Breast epithelium (tissue), 4 donors: ENCODE measurements at places on chromosomes 12 and 14.

DNA sequence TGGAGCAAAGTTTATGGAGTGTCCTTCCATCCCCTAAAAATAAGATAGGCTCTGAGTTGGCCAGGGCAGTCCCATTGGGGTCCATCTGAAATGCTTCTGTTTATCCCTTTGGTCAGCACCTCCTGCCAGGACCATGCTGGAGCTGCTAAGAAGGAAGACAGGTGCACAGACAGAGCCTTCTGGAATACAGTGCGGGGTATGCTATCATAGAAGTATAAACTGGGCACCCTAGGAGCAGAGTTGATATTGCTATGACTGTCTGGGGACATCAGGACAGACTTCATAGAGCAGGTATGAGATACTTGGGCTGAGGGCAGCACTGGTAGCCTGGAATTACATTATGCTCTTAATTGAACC, 170.4 kb upstream of the HIF1A start:
- no peaks in the 10 kb centered on the region for H3K27me3 ChIP-seq
- peak overlapping the region; percentile 92 for H3K27ac ChIP-seq
- no peaks in the 10 kb centered on the region for H3K36me3 ChIP-seq
- no peak for DNase-seq
- H3K4me3 ChIP-seq = no peak overlapping the region

DNA sequence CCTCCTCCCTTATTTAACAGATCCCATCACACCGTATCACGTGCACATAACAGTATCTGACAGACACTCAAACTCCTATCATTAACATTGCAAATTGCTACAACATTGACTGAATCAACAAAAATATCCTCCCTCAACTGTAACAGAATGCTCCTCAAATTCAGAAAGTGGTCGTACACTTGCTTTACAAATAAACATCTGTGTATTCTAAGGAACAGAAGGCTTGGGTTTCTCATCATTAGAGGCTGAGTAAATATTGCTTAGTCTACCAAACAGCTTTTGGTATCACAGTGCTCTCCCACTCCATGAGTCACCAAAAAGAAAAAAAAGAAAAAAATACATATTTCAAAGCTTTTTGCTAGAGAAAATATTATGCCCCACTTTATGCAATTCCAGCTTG, 23.9 kb downstream of the FERMT2 start:
- no peaks in the 10 kb centered on the region for H3K27me3 ChIP-seq
- no peak overlapping the region for H3K4me3 ChIP-seq
- H3K36me3 ChIP-seq = no peaks in the 10 kb centered on the region
- no peak overlapping the region for H3K27ac ChIP-seq
- no peak for DNase-seq

DNA sequence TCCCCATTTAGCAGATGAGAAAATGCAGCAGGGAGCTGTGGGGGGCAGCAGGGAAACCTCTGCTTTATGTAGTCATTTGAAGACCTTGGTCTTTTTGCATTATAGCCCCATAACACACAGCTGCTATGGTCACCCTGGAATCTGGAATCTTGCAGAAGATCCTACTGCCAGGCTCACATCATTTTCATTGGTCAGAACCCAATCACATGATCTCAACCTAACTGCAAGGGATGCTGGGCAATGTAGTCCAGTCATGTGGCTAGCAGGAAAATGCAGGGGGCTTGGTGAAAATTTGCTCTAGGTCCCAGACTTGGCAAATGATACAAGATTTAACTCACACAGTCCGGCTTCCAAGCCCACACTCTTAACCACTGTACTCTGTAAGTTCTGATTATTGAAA, 1028.7 kb downstream of the AACS start:
- no peaks in the 10 kb centered on the region for H3K4me1 ChIP-seq
- no peaks in the 10 kb centered on the region for H3K27me3 ChIP-seq

DNA sequence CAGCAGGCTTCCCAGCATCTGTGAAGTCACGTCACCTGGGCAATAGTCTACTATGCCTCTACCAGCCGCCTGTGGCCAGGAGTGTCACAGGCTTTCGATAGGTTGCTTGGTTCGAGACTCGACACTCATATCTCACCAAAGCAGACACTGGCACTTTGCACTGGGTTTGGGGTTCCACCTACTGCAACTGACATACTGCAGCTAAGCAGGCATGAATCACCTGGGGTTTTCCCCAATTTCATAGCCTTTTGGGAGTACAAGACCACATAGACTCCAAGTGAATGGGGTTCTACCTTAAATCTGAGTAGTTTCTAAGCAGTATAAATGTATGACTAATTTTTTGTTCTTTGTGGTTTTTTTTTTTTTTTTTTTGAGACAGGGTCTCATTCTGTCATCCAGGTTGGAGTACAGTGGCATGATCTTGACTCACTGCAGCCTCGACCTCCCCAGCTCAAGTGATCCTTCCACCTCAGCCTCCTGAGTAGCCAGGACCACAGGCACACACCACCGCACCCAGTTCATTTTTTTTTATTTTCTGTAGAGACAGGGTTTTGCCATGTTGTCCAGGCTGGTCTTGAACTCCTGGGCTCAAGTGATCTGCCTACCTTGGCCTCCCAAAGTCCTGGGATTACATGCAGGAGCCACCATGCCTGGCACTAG, 32.1 kb downstream of the DMAC2L start:
- H3K4me1 ChIP-seq = no peaks in the 10 kb centered on the region
- no peak overlapping the region for H3K4me3 ChIP-seq
- peak overlapping the region; percentile 17 for H3K27ac ChIP-seq

DNA sequence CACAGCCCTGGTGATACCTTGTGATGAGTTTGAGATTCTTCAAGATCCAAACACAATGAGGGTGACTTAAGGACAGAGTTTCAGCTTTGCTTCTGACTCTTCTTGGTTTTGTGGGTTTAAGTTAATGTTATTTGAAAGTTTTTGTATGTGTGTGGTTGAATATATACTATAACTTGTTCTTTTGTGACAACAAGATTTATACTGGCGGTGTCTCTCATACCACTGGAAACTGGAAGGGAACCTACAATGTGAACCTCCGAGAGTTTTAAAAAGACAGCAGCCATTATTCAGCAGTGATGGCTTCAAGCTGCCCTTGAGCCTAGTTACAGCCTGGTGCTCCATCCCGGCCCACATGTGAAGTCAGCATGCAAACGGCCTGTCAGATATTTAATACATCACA, 87.9 kb upstream of the IGF1 start:
- no peaks in the 10 kb centered on the region for H3K4me1 ChIP-seq
- no peak overlapping the region for H3K27ac ChIP-seq
- H3K36me3 ChIP-seq = no peaks in the 10 kb centered on the region
- no peak overlapping the region for H3K4me3 ChIP-seq
- DNase-seq = no peak

DNA sequence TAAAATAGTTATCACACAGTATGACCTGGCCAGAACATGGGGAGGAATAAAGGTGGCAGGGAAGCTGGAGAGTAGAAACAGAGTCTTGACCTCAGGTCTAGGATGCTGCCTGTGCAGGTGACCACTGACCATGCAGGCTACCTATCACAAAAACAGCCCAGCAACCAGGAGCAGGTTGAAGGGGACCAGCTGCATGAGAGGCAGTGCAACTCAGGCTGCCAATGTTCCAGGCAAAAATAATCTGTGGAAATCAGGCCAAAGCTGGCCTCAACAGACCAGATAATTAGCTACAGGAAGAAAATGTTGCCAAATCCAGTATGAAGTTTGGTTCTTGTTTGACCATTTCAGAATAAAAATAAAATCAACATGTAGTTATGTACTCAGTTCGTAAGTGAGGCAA, 72.6 kb downstream of the PDE6H start:
- no peaks in the 10 kb centered on the region for H3K27me3 ChIP-seq
- H3K4me3 ChIP-seq = no peak overlapping the region
- no peak for DNase-seq
- no peaks in the 10 kb centered on the region for H3K4me1 ChIP-seq
- no peak overlapping the region for H3K27ac ChIP-seq

DNA sequence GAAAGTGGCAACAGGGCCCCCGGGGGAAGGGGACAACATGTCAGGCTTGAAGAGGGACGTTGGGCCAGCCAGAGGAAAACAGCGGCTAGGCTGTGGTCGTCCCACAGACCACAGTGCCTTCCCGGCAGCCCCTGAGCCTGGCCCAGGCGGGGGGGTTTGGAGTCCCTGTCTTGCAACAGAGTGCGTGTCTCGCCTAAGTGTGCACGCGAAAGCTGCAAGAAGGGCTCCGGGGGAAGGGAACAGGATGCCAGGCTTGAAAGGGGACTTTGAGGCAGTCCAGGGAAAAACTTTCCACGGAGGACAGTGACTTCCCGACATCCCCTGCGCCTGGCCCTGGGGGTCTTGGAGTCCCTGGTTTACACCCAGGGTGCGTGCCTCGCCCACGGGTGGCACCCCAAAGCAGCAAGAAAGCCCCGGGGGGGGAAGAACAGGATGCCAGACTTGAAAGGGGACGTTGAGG, 157.5 kb upstream of the ALG10B start:
- H3K36me3 ChIP-seq = no peaks in the 10 kb centered on the region
- peak; percentile 13 for DNase-seq
- H3K4me1 ChIP-seq = no peaks in the 10 kb centered on the region
- no peak overlapping the region for H3K4me3 ChIP-seq
- no peak overlapping the region for H3K27ac ChIP-seq

DNA sequence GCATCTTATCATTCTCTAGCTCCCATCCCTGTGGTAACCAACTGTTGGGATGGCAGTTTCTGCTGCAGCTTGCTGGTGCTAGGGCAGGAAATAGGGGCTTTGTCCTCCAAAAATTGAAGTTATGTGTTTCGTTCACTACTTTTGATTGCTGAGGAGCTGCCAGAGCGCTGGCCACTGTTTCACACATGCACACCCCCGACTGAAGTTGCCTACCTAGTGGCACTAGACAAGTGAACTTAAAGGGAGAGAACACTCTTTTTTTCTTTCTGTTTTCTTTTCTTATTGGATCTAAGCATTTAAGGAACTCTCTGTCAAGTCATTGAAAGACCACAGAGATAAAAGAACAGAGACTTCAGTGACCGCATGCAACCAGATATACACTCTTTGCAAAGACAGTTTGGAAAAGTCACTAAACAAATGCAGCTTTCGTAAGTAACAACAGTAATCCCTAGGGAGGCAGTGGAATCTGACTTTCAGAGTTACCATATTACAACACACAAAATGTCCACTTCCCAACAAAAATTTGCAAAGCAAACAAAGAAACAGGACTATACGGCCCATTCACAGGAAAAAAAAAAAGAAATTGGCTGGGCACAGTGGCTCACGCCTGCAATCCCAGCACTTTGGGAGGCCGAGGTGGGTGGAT, 12.0 kb downstream of the TFCP2 start:
- H3K36me3 ChIP-seq = no peaks in the 10 kb centered on the region
- no peak for DNase-seq

DNA sequence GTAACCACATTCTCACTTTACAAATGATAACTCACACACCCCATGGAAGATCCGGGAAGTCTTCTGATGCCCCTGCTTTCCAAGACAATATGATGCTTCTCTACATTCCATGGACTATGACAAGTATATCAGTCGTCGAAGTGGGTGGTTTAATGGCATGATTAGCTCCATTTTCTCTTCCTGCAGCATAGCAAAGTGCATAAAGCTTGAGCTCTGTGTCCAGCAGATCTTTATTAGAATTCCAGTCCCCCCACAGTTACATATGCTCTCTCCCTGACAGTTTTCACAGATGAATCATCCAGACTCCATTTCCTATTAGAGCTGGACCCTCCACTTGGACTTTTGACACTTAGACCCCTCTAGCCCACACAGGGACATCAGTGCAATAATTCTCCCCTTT, 174.9 kb downstream of the BCAT1 start:
- no peaks in the 10 kb centered on the region for H3K4me1 ChIP-seq
- H3K36me3 ChIP-seq = no peaks in the 10 kb centered on the region
- DNase-seq = no peak
- H3K27me3 ChIP-seq = no peaks in the 10 kb centered on the region

DNA sequence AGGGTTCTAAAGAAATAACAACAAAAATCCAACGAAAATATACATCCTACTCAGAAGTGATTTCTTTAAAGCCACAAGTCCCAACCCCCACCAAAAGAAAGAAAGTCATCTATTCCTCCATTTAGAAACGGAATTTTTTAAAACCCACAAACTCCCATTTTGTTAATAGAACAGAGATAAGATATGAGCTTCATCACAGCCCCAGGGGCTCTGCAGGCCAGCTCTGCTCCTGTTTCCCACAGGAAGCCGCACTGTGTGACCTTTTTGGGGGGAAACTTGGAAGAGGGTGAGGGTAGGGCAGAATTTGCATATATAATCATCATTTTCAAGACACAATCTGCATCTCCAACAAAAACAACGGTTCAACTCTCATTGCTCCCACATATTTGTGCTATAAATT, 2.8 kb downstream of the FBXL14 start:
- H3K36me3 ChIP-seq = no peaks in the 10 kb centered on the region
- H3K27ac ChIP-seq = no peak overlapping the region
- peak overlapping the region; percentile 44 for H3K4me3 ChIP-seq

GRCh38 chr12:25694072-25694471, 141.0 kb upstream of the LMNTD1 start:
- H3K4me3 ChIP-seq = no peak overlapping the region
- H3K27ac ChIP-seq = no peak overlapping the region
- no peaks in the 10 kb centered on the region for H3K4me1 ChIP-seq
- H3K27me3 ChIP-seq = no peaks in the 10 kb centered on the region
- DNase-seq = no peak
- H3K36me3 ChIP-seq = no peaks in the 10 kb centered on the region

DNA sequence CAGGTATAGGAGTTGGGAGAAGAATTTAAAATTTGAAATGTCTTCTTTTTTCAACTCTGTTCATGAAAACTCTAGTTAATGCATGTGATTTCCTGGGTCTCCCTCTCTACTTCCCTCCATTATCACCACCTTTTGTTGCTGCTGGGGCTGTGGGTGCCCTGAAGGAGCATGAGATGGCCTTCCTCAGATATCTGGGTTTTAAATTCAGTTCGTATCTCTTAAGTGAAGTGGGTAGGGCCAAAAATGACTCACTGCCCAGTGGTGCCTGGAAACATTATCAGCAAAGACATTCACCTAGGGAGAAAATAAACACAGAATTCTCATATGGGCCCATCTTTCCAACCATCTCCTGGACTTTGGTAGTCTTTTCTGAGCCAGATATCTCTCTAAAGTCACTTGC, 234.9 kb upstream of the PLEKHG7 start:
- H3K4me3 ChIP-seq = no peak overlapping the region
- DNase-seq = no peak
- no peaks in the 10 kb centered on the region for H3K36me3 ChIP-seq
- no peaks in the 10 kb centered on the region for H3K4me1 ChIP-seq

DNA sequence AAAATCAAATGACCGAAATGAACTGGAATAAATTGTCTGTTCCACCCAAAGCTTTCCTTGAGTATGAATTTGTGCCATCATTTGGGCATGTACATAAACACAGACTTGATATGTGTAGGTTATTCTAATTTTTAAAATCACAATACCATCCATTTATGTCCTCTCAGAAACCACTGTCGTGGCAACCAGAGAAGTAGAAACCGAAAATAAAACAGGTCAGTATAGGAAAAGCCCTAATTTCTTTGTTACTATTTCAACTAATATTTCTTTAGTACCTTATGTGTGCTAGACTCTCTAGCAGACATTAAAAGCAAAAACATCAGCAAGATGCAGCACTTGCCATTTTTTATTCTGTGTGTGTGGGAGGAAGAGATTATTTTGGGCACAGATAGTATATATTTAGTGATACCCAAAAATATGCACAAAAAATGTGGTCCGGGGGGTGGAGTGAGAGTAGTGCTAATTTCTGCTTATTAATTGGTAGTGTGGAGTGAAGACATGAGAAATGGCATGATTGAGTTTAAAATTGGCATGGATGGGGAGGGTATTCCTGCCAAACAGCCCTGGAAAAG, 130.8 kb upstream of the CNTN1 start:
- no peaks in the 10 kb centered on the region for H3K36me3 ChIP-seq
- H3K27ac ChIP-seq = no peak overlapping the region
- no peak overlapping the region for H3K4me3 ChIP-seq
- DNase-seq = no peak
